ENCODE measurements at places on chromosomes 4 and X.

DNA sequence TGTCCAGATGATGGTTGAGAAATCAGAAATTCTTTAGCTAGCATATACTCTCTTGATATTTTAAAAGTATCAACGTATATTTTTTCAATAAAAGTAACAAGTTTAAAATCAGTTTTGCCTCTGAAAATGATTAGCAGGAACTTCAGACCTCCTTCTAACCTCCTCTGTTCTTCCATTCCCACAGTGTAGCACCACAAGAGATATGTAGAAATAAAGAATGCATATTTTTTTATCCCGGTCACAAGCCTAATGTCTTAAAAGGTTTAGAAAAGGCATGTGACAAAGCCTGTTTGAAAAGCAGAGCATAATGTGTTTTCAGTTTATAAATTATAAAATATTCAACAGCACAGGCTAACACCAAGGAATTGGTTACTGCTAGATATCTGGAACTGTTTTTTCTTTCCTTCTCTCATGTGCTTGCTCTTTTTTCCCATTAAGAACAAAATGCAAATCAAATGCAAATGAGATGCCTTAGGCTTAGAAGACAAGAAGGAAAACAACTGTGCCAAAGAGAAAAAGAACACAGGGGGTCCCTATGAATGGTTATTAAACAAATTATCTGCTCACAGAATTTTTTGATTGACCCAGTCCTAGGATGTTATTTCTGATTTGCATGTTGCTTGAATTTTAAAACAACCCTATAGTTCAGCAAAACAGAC lies 351.7 kb upstream of the FAM241A start:
- no peak for DNase-seq

GRCh38 chrX:97563531-97564133 lies 679.9 kb downstream of the RPA4 start:
- peak; percentile 37 for DNase-seq

DNA sequence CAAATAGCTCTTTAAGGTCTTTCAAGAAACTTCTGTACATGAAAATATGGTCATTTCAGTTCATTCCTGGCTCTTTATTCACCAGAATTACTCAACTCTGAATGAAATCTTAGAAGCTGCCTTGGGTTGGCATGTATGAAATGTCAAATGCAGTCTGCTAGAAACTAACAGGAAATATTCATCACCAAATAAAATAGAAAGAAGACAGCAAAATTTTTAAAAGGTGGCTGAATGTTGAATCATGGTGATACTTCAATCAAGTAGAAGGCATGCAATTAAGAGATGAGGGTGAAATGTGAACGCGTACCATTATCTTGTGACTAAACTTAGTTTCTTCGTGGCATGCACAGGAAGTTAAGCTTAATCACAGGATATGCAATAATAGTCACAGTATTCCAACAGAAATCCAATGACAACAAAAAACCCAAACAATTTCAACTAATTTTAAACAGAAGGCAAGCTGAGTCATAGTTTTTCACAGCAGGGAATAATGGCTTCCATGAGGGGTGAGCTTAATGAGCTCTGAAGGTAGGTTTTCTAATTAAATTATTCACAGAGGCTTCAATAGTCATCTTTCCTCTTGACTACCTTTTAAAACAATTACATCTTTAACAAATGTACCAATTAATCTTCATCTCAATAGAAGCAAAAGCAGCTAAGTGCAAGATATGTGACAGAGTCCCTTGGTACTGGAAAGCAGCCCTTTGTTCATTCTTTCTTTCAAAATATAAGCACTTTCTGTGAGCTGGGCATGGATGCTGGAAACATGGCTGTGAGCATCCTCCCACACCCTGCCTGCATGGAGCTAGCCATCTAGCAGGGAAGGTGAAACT lies 44.5 kb downstream of the SCFD2 start:
- DNase-seq: no peak

DNA sequence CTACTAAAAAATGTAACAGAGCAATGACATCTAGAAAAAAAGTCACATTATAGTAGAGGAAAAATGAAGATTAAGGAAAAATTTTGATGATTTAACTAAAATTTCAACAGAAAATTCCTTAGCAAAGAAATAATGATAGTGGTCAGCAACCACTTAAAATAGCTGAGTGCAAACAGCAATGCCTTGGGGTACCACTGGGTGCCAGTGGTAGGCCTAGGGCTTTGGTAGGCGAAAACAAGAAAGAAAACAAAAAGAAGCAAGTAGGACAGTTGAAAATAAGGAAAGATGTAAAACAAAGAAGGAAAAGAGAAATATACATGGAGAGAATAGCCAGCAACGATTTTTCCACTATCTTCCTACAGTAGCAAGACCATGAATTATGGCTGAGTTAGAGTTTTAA lies 313.5 kb upstream of the IRS4 start:
- no peak for DNase-seq

GRCh38 chr4:181731900-181732299 lies 511.3 kb upstream of the TENM3 start:
- no peak for DNase-seq

DNA sequence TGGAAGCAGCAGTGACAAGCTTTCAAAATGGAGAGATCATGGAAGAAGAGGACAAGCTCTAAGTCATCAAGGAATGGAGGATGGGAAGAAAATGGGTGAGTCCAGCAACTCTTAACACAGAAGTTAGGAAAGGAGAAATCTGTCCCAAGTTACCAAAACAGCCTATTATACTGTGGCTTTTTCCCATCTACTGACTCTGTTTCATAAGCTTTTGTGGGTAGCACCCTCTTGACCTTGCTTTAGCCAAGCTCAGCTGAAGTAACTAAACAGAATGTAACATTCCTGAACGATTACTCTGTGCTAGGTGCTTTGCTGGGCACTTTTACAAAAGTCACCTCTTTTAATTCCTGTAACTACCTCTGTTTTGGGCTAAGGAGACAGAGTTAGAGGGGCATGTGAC lies 54.9 kb downstream of the MAP7D2 start:
- no peak for DNase-seq

DNA sequence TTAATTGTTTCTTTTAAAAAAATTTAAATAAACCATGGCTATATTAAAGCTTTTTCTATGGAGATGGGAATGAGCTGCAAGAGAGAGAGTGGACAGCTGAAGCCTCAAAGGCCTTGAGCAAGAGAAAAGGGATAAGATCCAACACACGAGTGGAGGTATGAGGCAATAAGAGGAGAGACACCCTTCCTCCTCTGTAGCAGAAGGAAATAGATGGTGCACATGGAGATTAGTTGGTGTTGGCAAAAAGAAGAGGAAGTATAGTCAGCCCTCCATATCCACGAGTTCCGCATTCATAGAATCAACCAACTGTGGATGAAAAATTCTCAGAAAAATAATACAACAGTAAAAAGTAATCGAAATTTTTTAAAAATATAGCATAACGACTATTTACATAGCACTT lies 3.2 kb downstream of the CXorf38 start:
- no peak for DNase-seq

Data from GM10248 (cell line).